ENCODE measurements at places on chromosomes 6 and 20. TPM values are rescaled to one million over a fixed set of nuclear protein-coding genes. Genes with fewer than 3 reads are reported as not detected.

KHDC1L gene
- total RNA-seq, result 0.40 TPM

ALDH8A1 gene
- total RNA-seq, result 0.16 TPM

SYCP2L gene
- 3.3 TPM for total RNA-seq

TRIM39 gene
- total RNA-seq, result 7.1 TPM

ETV7 gene
- total RNA-seq, result 0.14 TPM

POM121L2 gene
- 0.04 TPM for total RNA-seq

KIF25 gene
- not detected for total RNA-seq

PAK5 gene
- total RNA-seq, result not detected

GNAS-AS1 gene
- not detected for total RNA-seq

SAMD10 gene
- not detected for total RNA-seq

CGA gene
- total RNA-seq, result 0.21 TPM

SMPDL3A gene
- 3.0 TPM for total RNA-seq

ARG1 gene
- total RNA-seq, result not detected

BFSP1 gene
- 4.1 TPM for total RNA-seq

RBM24 gene
- 9.9 TPM for total RNA-seq

KCNB1 gene
- total RNA-seq, result 0.42 TPM

MEP1A gene
- total RNA-seq, result not detected

ZNF391 gene
- 0.23 TPM for total RNA-seq

FUT9 gene
- not detected for total RNA-seq

TSPO2 gene
- not detected for total RNA-seq

SAPCD1 gene
- total RNA-seq, result 2.7 TPM

MYT1 gene
- total RNA-seq, result 0.30 TPM

OXT gene
- not detected for total RNA-seq

FNDC1 gene
- total RNA-seq, result 0.06 TPM

MYBL2 gene
- total RNA-seq, result 76.0 TPM

PGBD1 gene
- total RNA-seq, result 4.7 TPM

GTSF1L gene
- total RNA-seq, result not detected

PDYN gene
- not detected for total RNA-seq

Data from A549 treated with CORT108297 at 1 μM for 4 hours (cell line).